ENCODE measurements at places on chromosomes 4 and X.
A peak's percentile ranks its signal among the peaks of the same experiment; 100 is the strongest.

- no peak for DNase-seq
Measured at GRCh38 chrX:13492286-13492685, 77.1 kb upstream of the EGFL6 start.

DNA sequence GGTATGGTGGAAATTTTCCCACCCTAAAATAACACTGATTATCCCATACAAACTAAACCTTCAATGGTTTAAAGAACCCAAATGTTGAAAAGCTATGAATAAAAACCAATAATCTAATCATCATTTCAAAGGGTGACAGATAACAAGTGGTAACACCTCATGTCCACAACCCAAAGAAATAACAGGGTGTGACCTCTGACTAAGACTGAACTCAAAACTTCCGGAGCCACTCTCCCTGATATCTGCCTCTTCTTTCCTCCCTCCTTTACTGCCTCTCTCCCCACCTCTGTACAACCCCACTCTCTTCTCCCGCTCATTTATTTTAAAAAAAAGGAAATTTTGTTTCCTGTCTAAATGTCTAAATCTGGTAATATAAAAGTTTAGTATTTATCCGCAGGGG, 11.5 kb downstream of the FBXW7 start:
- DNase-seq = no peak

GRCh38 chr4:27198971-27199370, 338.3 kb downstream of the STIM2 start:
- DNase-seq = no peak

DNA sequence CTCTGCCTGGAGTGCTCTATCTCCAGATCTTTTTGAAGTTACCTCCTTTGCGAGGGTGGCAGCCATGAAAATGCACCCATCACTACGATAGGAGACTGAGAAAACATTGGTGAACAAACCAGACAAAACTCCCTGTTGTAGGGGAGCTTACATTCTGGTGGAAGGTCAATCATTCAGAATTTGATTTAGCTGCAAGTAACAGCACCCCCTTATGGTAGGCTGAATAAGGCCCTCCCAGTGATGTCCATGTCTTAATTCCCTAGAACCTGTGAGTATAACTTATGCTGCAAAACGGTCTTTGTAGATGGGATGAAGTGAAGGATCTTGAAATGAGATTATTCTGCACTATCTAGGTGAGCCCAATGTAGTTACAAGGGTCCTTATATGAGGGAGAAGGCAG, 5.6 kb upstream of the TEC start:
- DNase-seq = peak; percentile 43

DNA sequence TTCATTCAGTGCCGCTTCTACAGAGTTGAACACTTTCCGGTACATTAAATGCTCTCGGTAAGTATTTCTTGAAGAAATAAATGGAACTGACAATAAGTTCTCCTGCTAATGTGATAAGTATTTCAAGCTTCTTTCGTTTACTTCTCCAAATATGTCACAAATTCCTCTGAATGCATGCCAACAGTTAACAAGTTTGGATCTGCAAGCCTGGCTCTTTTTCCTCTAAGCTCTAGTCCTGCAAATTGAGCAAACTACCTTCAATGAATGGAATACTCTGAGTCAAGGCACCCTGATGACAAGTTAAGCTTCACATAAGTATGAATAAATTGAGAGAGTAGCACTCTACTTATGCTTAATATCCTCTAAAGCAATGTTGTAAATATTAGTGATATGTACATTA, 403.6 kb downstream of the PDGFC start:
- no peak for DNase-seq

DNA sequence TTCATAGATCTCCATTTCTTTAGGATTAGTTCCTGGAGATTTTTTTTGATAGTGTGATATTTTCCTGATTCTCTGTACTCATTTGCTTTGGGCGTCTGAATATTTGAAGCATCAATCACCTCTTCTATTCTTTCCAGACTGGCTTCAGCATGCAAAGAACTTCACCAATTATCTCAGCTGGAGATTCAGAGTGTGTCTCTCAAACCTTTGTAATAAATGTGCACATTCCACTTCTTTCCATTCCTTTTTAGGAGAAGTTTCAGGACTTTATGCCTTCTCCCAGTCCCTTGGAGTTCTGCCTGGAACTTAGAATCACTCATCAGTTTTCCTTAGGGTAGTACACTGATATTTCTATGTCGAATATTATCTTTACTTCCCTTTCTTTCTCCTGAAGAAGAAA, 334.8 kb downstream of the TEX13C start:
- DNase-seq = no peak

DNA sequence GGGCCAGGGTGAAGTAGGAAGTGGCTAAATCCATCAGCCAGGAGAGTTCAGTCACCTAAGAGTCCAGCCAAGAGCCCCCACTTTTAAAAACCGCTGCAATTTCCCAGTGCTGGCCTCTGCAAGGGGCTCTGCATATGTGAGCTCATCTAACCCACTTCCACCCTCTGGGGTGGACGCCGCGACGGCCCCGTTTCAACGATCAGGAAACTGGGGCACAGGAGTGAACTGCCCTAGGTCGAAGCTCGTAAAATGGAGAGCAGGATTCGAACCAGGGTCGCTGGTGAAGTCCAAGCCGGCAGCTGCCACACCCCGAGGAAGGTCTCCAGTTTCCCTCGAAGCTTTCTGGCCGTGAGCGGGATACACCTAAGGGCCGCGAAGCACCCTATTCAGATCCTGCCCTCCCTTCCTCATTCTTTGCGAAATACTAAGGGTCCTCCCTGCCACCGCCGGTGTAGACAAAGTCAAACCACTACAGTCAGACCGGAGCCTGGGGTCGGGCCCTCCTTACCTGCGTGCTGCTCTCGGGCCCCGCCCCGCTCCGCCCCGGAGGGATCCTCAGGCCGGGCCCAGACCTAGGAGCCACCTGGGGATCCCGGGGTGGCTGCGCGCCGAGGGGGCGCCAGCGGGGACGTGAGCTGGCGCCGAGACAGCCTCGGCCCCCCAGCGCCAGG, 446 bp downstream of the EVC2 start:
- DNase-seq = no peak

DNA sequence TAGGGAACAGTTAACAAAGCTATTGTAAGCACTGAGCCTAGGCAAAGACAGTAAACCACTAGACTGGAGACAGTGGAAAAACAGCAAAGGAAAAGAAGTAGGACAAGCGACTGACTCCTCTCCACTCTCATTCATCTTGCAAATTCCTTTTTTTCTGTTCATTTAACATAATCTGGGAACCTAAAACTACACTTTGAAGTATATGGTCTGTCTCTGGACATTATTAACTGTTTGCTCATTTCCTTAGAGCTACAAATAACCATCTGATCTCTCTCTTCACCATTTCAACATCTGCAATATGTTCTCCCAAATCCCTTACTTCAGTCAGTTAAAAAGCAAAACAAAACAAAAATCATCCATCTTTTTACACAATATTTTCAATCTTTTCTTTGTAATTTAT, 642 bp downstream of the HMGN5 start:
- DNase-seq = no peak

- DNase-seq = no peak
Measured at GRCh38 chr4:76278583-76278982, 27.1 kb downstream of the FAM47E start.
